Pancreas (tissue), 10 donors: ENCODE measurements at places on chromosomes 13 and 19. TPM values are rescaled to one million over a fixed set of nuclear protein-coding genes. Genes with fewer than 3 reads are reported as not detected.
A peak's percentile ranks its signal among the peaks of the same experiment; 100 is the strongest.

The MPND gene
- 18.9 TPM for polyA plus RNA-seq

The SPRY2 gene
- polyA plus RNA-seq: 11.4 TPM

The WDR88 gene
- not detected for polyA plus RNA-seq

GRCh38 chr19:55080968-55081769, 5.5 kb downstream of the EPS8L1 start:
- H3K27me3 ChIP-seq: no peaks in the 10 kb centered on the region
- H3K36me3 ChIP-seq: no peaks in the 10 kb centered on the region
- peak; percentile 83 for DNase-seq
- peak overlapping the region; percentile 16 for H3K4me3 ChIP-seq
- no peaks in the 10 kb centered on the region for H3K4me1 ChIP-seq
- no peak overlapping the region for H3K27ac ChIP-seq

DNA sequence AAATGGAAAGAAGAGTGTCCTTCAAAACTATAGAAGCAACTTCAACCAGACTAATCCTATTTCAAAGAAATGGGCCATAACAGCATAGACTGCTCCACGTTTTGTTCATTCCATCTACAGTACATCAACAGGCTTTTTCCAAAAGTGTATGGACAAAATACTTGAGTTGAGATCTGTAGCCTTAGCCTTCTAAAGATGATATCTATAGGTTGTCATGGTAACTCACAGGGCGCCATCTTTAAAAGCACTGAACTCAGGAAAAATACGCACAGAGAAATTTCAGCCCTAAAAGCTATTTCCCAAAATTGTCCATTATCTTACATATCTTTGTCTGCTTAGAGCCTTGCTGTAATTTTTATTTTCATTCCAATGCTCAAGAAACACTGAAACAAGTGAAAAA, 439.4 kb upstream of the NBEA start:
- no peaks in the 10 kb centered on the region for H3K36me3 ChIP-seq
- H3K4me3 ChIP-seq: no peak overlapping the region
- no peak for DNase-seq

- peaks cover 12% of the 10 kb centered on the region for H3K4me1 ChIP-seq
- DNase-seq: no peak
- no peaks in the 10 kb centered on the region for H3K36me3 ChIP-seq
- H3K27me3 ChIP-seq: no peaks in the 10 kb centered on the region
Measured at GRCh38 chr19:11264452-11265176, 2.3 kb upstream of the DOCK6 start.

DNA sequence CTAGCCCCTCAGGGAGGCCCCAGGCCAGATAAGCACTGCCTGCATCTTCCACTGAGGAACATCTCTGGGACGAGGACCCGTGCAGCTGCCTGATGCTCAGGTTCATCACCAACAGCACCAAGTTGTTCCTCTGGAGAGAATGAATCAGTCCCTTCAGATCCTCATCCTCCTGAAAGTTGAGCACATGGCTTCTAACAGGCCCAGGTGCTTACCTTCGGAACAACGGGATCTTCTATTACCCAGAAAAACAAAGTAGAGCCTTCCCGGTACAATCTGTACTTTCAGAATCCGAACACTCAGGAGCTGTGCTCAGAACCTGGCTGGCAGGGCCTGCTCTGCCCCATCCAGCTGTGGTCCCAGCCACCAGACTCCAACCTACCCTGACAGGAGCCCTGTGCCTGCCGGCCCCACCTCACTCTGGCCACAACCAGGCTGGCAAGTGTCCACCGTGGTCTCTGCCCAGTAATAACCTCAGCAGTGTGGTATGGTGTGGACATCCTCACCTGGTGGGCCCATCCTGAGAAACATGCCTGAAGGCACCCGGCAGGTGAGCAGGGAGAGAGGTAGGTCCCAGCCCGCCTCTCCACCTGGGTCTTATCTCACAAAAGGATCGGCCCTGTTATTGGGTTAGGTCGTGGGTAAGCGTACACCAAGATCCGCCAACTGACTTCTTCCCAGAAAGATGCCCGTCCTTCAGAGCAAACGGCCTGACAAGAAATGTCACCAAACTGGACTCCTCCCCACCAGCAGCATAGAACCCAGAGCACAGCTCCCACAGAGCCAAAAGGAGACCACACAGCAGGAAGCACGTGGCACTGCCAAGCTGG, 34.1 kb downstream of the ELL start:
- no peak overlapping the region for H3K27ac ChIP-seq
- peaks cover 24% of the 10 kb centered on the region for H3K4me1 ChIP-seq
- H3K4me3 ChIP-seq: no peak overlapping the region
- H3K36me3 ChIP-seq: no peaks in the 10 kb centered on the region

The TNFSF9 gene
- polyA plus RNA-seq: not detected

GRCh38 chr19:16262618-16263017, 62.0 kb upstream of the KLF2 start:
- DNase-seq: peak; percentile 79
- H3K4me1 ChIP-seq: peaks cover 15% of the 10 kb centered on the region
- H3K27me3 ChIP-seq: no peaks in the 10 kb centered on the region

The ZNF837 gene
- polyA plus RNA-seq: 3.1 TPM

- DNase-seq: no peak
- H3K27ac ChIP-seq: no peak overlapping the region
- no peaks in the 10 kb centered on the region for H3K36me3 ChIP-seq
- H3K4me1 ChIP-seq: no peaks in the 10 kb centered on the region
- H3K4me3 ChIP-seq: no peak overlapping the region
- no peaks in the 10 kb centered on the region for H3K27me3 ChIP-seq
Measured at GRCh38 chr13:75049735-75050335, 432.1 kb downstream of the TBC1D4 start.

The PLPPR3 gene
- not detected for polyA plus RNA-seq

DNA sequence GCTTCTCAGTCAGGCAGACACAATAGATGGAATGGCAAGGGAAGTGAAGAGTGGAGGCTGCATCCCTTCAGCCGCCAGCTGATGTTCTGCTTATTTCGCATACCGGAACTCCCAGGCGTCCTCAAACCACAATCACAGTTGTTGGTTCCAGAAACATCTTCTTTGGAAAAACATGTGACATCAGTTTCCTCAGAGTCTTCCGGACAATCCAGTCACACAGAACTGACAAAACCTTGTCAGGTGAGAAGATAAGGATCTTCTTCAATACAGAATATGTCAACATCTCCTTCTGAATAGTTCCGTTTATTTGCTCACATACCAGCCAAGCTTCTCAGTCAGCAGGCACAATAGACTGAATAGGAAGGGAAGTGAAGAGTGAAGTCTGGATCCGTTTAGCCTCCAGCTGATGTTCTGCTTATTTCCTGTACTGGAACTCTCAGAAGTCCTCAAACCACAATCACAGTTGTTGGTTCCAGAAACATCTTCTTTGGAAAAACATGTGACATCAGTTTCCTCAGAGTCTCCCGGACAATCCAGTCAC, 45.1 kb upstream of the CEACAM21 start:
- no peaks in the 10 kb centered on the region for H3K36me3 ChIP-seq
- H3K27me3 ChIP-seq: no peaks in the 10 kb centered on the region
- no peak overlapping the region for H3K4me3 ChIP-seq

- H3K36me3 ChIP-seq: no peaks in the 10 kb centered on the region
- H3K27me3 ChIP-seq: no peaks in the 10 kb centered on the region
- no peak overlapping the region for H3K27ac ChIP-seq
- H3K4me3 ChIP-seq: no peak overlapping the region
- DNase-seq: no peak
Measured at GRCh38 chr19:16615808-16616207, 12.2 kb downstream of the MED26 start.

The IZUMO2 gene
- not detected for polyA plus RNA-seq

DNA sequence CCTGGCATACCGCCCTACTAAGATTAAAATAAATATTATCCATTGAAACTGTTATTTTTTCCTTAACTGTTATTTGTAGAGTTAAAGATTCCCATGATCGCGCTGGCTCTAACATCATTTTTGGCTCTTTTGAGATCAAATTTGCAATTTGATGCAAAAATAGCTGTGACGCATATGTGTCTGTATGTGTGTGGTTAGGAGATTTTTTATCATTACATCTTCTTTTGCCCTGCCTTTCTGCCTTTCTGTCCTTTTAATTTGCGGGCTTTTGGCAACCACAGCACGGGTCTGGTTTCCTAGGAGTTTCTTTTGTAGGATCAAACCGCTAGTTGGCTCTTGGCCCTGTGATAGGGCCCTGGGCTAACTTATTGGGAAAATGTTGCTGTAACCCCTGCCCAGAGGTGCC, 37.3 kb upstream of the ALOX5AP start:
- no peaks in the 10 kb centered on the region for H3K4me1 ChIP-seq
- DNase-seq: no peak
- no peaks in the 10 kb centered on the region for H3K27me3 ChIP-seq
- H3K4me3 ChIP-seq: no peak overlapping the region

DNA sequence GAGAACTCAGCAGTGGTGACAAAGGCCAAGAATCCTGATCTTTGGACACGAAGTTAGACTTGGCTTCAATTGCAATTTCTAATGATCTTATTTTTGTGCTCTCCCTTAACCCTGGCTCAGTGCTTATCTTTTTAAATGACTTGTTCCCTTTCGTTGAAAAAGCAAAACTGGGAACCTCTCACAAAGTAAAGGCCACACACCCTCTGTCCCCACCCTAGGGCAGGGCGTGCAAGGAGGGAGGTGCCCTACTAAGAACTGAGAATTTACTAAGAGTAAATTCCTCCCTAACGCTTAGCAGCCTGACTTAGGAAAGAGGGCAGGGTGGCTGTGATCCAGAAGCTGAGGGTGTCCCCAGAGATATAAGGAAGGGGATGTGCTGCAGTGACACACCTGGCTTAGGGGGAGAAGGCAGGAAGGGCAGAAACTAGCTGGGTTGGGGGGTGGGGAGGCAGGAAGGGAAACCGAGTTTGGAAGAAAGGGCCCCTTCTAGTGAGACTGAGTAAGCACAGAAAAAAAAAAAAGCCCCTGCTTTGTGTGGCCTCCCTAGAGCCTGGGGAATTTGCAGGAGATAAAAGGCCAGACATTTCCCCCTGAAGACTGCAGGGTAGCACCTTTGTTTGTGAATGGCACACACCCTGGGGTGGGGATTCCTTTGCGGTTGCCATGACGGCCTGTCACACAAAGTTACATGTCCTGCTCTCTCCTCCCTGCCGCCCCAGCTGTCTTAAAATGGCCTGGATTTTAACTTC, 435.1 kb downstream of the EFNB2 start:
- no peaks in the 10 kb centered on the region for H3K36me3 ChIP-seq
- H3K4me1 ChIP-seq: no peaks in the 10 kb centered on the region
- no peak for DNase-seq
- no peak overlapping the region for H3K4me3 ChIP-seq

The CFD gene
- 27.8 TPM for polyA plus RNA-seq

The RNF225 gene
- polyA plus RNA-seq: not detected

DNA sequence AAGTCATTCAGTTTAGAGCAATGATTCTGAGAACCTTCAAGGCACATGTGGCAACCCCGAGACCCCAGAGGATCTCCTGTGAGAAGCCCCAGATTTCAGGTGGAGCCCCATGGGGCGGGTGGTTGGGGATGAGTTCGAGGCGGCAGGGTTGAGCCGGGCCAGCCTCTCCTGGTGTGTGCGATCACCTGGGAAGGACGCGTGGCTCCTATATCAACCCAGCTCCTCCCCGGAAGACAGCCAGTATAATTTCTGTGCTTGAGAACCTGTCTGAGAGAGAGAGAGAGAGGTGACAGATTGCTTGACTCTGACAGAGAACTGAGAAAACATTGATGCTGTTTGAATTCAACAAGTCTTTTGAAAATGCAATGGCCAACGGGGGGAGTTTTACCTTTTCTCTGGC, 89.0 kb downstream of the TEX29 start:
- H3K4me1 ChIP-seq: no peaks in the 10 kb centered on the region
- no peak for DNase-seq
- H3K36me3 ChIP-seq: no peaks in the 10 kb centered on the region
- no peak overlapping the region for H3K4me3 ChIP-seq
- H3K27ac ChIP-seq: no peak overlapping the region

DNA sequence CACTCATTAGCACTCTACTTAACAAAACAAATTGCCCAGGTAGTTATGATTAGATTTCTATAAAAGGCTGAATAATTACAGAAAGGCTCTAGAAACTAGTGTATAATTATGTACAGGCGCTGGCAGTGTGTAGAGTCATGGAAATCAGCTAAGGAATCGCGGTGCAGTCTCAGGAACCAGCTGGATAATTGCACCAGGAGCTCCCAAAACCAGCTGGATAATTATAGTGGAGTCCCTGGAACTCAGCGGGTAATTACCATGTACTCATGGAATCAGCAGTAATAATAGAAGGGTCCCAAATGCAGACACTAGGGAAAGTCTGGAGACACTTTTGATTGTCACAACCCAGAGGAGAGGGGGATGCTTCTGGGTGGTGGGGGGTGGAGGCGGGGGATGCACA, 23.2 kb upstream of the TTYH1 start:
- H3K4me1 ChIP-seq: no peaks in the 10 kb centered on the region
- H3K4me3 ChIP-seq: no peak overlapping the region
- H3K36me3 ChIP-seq: no peaks in the 10 kb centered on the region

The SAMD4B gene
- polyA plus RNA-seq: 103 TPM

GRCh38 chr19:43780706-43781525, at the start of gene KCNN4:
KCNN4 (minus strand) TSS chr19:43780973; CDS start chr19:43780861, 112 bp downstream.
- H3K4me1 ChIP-seq: no peaks in the 10 kb centered on the region
- no peak within 1 kb of the TSS for H3K4me3 ChIP-seq
- H3K27ac ChIP-seq: no peak within 1 kb of the TSS
- no peaks in the 10 kb centered on the region for H3K36me3 ChIP-seq
- H3K27me3 ChIP-seq: no peaks in the 10 kb centered on the region

DNA sequence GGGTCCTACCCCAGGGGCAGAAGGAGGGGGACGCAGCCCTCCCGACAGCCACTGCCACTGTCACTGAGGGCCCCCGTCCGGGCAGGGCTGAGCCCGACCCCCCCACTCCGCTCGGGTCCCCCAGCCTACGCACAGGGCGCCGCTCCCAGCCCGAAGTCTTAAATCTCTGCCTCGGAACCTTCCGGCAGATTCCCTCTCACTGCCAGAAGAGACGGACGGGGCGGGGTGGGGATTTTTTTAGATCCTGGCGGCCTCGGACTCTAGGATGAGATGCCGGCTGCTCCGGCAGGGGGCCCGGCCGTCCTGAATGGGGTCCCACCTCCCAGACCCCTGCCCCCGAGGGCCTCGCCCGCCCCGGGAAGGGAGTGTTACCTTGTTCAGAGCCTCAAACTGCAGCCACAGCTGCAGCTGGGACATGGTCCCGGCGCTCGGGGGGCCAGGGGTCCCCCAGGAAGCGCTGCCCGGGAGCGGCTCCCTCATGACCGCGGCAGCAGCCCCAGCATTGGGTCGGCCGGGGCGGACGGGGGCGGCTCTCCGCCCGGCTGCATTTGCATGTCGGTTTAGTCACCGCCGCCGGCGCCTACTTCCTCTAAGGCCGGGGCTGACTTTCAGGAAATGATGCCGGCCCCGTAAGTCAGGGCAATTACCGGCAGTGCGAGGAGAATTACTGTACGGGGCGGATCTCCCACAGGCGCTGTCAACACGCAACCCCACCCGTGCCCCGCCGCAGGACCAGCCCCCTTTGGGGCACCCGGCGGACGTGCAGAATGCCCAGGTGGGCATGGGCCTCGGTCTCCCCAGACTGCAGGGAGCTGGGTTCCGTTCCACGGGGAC, 28.1 kb downstream of the GPX4 start:
- no peak for DNase-seq
- H3K27ac ChIP-seq: peak overlapping the region; percentile 55
- peak overlapping the region; percentile 12 for H3K4me3 ChIP-seq
- H3K27me3 ChIP-seq: no peaks in the 10 kb centered on the region
- H3K4me1 ChIP-seq: no peaks in the 10 kb centered on the region
- no peaks in the 10 kb centered on the region for H3K36me3 ChIP-seq

The CLDN10 gene
- 96.5 TPM for polyA plus RNA-seq

The ABCC4 gene
- polyA plus RNA-seq: 1.6 TPM
